Activated naive CD4-positive, alpha-beta T cell treated with anti-CD3 and anti-CD28 coated beads for 36 hours (primary cell): ENCODE measurements at places on chromosomes 5 and 9.
A peak's percentile ranks its signal among the peaks of the same experiment; 100 is the strongest.

GRCh38 chr5:115424030-115424429 is 120.5 kb downstream of the FEM1C start:
- no peak for DNase-seq

DNA sequence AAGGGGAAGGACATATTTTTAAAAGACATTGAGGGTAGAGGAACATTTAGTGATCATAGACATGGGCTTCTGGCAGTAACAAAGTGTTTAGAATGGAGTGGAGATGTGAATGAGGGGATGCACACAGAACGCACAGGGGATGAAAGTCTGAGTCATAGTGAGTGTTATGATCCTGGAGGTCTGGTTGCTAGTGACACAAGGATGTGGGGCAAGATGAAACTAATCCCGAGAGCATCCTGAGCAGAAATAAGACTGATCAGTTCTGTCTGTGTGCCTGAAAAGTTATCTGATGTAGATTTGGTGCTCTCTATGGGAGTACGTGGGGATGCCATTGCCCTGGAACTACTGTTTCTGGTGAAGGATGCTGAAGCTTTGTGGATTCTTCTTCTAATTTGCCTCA is 141.1 kb downstream of the CHSY3 start:
- no peak for DNase-seq

GRCh38 chr5:51373880-51374523 is 9.2 kb upstream of the ISL1 start:
- no peak for DNase-seq

DNA sequence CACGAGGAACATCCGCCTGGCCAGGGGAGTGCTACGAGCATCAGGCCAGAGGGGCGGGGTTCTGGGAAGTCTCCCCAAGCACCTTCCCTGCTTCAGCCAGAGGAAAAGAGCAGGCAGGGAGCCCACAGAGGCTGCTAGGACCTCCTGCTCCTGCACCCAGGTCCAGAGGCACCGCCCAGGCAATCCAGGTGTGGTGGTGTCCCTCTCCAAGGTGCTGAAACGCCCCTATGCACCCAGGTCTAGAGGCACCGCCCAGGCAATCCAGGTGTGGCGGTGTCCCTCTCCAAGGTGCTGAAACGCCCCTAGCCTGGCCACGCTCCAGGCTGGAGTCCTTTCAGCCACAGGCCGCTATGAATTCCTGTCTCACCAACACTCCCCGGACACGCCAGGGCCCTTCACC is 10.7 kb upstream of the UBAC1 start:
- DNase-seq, result peak; percentile 58

DNA sequence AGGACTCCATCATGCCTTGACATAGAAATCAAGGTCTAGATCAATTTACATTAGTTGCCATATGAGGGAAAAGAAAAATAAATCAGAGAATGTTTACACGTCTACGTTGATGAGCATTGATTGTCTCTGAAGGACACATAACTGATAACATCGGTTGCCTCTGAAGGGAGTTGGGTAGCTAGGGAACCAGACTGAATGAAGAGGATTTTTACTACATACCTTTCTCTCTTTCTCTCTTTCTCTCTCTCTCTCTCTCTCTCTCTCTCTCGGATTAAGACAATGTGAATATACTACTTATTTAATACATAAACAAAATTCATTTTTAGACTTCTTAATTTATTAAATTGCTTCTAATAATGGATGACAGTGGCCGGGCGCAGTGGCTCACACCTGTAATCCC is 118.4 kb upstream of the DAPK1 start:
- DNase-seq, result no peak
